ENCODE measurements at places on chromosomes 6 and 20.

GRCh38 chr6:164692772-164693510 is 616.5 kb downstream of the C6orf118 start:
- no peak for DNase-seq

- DNase-seq, result peak; percentile 36
Observed at GRCh38 chr20:39822667-39823066, 860.5 kb downstream of the DHX35 start.

GRCh38 chr6:43746613-43747102 is 23.4 kb upstream of the VEGFA start:
- no peak for DNase-seq

- DNase-seq, result no peak
Observed at GRCh38 chr6:38110481-38110971, 291.0 kb downstream of the ZFAND3 start.

- DNase-seq, result no peak
Observed at GRCh38 chr6:91864911-91865310, 1278.0 kb upstream of the MAP3K7 start.

- no peak for DNase-seq
Observed at GRCh38 chr6:68741501-68742386, 106.7 kb downstream of the ADGRB3 start.

GRCh38 chr6:16204653-16205376 is 33.6 kb upstream of the GMPR start:
- no peak for DNase-seq

DNA sequence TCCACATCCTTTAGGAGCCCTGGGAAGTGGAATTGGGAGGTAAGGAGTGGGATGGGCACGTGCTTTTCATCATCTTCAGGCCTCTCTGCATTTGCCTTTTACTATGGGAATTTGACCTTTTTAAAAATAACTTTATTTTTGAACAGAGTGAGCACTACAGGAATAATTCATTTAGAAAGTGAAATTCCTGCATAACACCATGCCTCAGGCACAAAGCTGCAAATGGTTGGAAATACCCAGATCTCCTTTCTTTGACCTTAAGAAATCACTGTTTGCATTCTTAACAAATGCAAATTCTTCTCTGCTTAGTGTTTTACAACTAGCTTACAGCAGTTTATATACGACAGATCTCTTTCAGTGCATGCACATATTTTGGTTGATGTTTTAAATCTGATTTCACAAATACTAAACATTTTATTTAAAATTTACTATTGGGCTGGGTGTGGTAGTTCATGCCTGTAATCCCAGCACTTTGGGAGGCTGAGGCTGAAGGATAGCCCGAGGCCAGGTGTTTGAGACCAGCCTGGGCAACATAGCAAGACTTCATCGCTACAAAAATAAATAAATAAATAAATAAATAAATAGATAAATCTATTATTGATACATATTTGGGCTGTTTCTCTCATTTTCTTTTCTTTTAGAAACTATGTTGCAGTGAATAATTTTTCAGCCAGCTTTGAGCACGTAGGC is 24.5 kb downstream of the CST8 start:
- no peak for DNase-seq

GRCh38 chr6:21383450-21384085 is 210.0 kb upstream of the SOX4 start:
- no peak for DNase-seq

GRCh38 chr6:116287689-116288282 is 8.1 kb upstream of the TSPYL1 start:
- DNase-seq, result no peak

DNA sequence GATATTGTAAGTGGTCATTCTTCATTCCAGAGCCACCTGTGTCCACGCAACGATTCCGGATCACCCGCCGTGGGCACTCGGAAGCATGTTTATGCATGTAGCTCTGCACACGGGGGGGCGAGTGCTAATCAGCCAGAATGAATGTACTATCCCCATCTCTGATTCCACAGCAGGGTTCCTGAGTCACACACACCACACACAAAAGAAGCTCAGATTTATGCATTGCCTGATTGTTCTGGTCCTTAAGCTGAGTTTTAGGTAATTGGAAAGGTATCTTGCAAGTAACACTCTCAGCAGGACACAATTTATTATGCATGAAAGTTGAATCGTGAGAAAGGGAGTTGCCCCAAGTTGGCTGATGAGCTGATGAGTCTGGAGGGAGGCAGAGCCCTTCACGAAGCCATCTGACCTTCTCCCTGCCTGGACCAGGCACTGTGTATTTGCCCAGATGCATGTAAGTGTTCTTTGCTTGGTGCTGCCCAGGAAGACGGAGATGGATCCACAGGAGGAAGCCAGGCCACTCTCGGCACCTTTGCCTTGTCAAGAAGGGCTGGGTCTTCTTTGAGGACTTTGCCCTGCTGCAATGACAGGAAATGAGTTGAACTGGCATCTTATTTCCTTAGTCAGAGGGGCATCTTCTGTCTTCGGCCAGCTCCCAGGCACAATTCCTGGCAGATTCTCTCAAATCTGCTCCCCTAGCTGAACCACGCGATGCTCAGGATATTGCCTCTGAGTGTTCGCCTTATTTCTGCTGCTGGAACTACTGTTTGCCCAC is 141.1 kb downstream of the SYNDIG1 start:
- DNase-seq, result no peak

DNA sequence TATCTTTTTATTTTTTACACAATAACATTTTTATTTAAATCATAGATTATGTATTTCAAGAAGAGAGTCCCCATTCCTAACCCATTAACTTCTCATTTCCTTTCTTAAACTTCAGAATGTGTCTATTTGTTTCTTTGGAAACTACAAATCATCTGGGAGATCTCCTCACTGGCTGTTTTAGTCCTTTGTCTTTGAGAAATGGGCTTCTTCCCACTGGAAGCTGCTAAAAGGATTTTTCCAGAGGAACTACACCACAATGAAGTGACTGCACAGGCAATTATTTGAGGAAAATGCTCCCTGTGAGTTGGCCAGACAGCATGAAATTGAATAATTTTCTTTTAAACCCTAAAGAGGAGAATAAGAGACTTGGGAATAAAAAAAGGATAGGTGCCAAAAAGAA is 119.1 kb downstream of the TENT5A start:
- no peak for DNase-seq

DNA sequence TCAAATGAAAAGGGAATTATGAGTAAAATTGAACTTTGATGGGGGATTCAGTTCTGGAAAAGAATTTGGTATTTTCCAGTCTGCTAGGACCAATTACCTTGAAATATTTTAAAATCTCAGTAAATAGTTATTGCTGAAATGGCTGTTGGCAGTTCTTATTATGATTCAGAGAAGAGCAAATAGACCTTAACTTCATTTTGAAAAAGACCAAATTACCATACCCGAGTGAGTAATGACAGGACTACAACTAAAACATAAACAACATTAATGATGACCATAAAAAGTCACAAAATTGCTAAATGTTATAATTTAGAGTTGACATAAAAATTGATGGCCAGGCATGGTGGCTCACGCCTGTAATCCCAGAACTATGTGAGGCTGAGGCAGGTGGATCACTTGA is 21.7 kb downstream of the TRIM38 start:
- no peak for DNase-seq

DNA sequence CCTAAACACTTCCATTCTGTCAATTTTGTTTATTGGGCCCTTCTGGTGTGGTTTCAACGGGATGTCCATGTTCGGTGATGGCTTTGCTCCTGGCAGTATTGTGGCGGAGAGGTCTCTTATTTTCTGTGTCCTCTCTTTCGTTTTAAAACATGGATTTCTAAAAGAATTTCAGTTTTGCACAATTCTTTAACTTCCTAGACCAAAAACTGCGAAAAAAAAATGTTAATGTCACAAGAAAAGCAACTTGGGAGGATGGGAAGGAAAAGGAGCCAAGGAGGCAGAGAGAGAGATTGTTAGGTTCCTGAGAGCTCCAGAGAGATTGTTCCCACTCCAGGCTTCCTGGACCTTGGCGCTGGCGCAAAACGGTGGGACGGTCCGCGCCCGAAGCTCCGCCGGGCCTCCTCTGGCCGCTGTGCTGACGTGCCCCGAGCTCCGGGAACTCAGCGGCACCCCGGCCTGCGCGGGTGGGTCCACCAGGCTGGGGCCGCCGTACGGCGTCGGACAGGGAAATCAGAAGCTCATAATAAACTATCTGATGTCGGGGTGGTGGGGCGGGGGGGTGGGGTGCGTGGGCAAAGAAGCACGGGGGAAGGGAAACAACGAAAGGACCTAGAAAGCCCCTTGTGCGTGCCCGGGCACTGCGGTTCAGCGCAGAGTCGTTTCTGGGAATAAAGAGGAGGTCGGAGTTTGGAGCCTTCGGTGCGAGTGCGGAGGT is 951 bp upstream of the OLIG3 start:
- DNase-seq, result no peak

DNA sequence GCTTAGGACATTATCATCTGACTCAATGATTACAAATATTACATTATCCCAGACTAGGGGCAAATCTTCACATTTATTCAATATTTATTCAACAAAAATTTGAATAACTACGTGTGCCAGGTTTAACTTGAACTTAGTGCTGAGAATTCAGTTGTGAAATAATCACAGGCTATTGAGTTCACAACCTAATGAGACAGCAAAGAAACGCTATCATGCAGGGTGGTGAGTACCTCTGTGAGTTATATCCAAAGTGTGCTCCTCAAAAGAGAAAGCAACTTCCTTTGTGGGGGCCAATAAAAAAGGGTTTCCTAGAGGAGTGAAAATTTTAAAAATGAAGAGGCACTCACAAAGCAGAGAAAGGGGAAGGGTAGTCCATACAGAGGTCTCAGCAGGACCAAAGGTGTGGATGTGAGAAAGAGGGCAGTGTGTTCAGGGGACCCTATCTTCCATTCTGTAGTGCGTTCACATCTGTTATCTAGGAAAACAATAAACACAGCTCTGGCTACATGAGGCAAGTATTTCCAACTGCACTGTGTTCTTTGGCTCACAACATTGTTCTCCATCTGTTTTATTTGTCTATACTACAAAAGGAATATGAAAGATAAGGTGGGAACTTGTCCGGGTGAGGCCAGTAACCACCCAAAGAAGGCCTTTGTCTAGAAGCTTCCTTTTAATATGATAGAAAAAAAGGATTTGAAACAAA is 155.4 kb upstream of the MARCKS start:
- DNase-seq, result no peak

DNA sequence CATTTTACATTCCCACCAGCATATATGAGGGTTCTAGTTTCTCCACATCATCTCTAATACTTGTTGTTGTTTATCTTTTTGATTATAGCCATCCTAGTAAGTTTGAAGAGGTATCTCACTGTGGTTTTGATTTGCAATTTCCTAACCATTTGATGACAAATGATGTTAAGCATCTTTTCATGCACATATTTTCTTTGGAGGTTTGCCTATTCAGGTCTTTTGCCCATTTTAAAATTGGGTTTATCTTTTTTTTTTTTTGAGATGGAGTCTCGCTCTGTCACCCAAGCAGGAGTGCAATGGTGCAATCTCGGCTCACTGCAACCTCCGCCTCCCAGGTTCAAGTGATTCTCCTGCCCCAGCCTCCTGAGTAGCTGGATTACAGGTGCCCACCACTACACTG is 4.0 kb downstream of the RBCK1 start:
- no peak for DNase-seq

DNA sequence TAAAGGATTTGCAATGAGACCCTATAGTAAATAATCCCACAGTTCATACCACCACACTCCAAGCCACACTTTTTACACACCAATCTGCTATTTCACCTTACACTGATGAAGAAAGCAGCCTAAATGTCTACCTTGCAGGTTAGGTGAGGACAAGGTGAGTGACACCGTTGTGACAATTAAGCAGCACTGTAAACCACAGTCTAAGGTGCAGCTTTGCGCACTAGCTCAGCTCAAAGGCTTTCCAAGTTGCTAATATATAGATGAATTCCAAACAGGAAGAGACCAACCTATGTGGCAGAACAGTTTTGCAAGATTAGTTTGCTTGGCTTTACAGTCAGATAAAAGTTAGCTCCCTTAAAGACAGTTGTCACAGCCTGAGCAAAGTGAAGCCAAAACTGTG is 429.5 kb upstream of the MARCKS start:
- no peak for DNase-seq

DNA sequence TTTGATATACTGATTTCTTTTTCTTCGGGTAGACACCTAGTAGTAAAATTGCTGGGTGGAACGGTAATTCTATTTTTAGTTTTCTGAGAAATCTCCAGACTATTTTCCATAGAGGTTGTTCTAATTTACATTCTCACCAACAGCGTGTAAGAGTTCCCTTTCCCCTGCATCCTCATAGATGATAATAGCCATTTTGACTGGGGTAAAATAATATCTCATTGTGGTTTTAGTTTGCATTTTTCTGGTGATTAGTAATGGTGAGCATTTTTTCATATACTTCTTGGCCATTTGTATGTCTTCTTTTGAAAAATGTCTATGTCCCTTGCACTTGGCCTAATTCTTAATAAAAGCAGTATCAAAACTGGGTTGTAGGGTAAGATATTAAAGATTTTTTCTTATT is 148.9 kb upstream of the SIM1 start:
- DNase-seq, result no peak

- peak; percentile 22 for DNase-seq
Observed at GRCh38 chr6:101830501-101831031, 437.1 kb downstream of the GRIK2 start.

DNA sequence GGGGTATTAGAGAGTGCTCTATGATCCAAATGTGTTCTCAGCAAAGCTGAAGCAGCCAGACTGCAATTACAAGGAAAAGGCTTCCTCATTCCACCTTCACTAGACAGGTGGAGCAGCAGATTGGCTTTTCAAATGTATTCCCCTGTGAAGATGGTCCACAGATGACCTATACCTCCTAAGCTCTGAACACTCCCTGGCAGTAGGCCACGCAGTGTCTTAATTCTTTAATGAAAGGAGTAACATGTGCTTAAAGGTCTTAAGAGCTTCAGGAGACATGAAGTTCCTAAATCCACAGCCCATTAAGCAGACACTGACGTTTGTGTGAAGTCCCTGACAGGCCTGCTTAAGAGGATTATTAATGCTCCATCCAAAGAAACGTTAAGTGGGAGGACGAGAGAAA is 138.9 kb upstream of the NUP153 start:
- no peak for DNase-seq

DNA sequence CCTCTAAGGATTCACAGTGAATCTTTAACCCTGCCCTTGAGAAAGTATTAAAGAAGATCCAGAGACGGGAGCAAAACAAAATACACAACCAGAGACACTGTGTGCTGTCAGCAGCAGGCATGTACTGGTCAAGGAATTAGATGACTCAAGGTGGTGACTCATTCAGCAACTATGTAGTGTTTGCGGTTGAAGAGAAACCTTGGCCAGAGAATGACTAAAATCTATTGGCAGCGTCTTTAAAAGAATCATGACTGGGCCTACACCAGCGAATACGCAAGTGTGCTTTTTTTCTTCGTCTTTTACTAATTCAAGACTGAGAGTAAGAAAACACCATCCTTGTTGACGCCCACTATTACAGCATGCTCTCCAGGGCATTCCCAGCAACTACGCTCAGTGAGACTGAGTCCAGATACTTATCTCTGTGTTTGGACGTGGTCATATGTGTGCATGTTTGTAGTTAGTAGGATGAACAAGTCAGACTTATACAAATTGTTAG is 72.4 kb upstream of the BACH2 start:
- DNase-seq, result peak; percentile 100

GRCh38 chr20:20808016-20808415 is 95.6 kb upstream of the RALGAPA2 start:
- DNase-seq, result no peak

All from stromal cell of bone marrow (primary cell).